ENCODE measurements at places on chromosomes 7 and 10. TPM values are rescaled to one million over a fixed set of nuclear protein-coding genes. Genes with fewer than 3 reads are reported as not detected.

GRCh38 chr7:112782498-112782897 is 7.7 kb downstream of the TMEM168 start:
- H3K27ac ChIP-seq: no peak overlapping the region
- no peaks in the 10 kb centered on the region for H3K27me3 ChIP-seq
- no peak for DNase-seq
- H3K4me1 ChIP-seq: peaks cover 9% of the 10 kb centered on the region
- H3K36me3 ChIP-seq: no peaks in the 10 kb centered on the region

GRCh38 chr10:88989824-88990383 is 694 bp upstream of the FAS start:
- H3K4me3 ChIP-seq: peak overlapping the region; percentile 92
- DNase-seq: no peak
- H3K4me1 ChIP-seq: peaks cover 17% of the 10 kb centered on the region
- H3K36me3 ChIP-seq: peaks cover 17% of the 10 kb centered on the region
- no peaks in the 10 kb centered on the region for H3K27me3 ChIP-seq

DNA sequence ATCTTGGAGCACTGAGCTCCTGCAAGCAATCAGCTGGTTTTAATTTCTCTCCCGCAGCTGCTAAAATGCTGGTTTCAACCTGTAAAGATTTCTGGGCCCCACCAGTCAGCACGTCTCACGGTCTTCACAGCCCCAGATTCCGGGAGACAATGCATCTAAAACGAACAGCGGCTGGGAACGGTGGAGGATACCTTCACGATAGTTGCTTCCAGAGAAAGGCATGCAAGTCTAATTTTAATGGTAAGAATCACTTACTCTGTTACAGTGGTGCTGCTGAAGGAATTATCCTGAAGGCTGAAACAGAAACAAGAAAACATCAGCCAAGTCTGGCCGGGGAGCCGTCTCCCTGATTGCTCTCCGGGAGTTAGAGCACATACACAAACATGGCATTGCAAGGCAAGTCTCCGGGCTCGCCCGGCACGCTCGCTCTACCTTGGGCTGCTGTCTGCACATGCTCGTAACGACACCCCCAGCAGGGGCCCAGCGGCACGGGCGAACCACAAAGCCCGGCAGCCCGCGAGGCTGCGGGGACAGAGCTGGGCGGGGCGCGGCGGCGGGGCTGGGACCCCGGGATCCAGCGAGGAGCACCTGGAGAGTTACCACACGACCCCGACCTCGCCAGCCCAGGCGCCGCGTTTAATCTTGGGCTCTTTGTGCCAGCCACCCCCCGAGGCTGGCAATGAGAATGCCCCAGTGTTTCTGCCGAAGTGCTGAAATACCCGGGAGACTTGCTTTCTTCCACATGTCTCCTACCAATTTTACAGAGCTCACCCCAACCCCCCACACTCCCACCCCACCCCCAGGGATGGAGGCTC is at the start of gene FAM13C:
Gene FAM13C, minus strand, starts transcription at position 406 of the 815 bp plus-strand sequence. Its CDS starts 89 bp downstream, at position 317.
- H3K27ac ChIP-seq: no peak within 1 kb of the TSS
- peak within 1 kb of the TSS; percentile 66 for H3K4me3 ChIP-seq
- DNase-seq: peak; percentile 73

GRCh38 chr7:10707519-10707918 is 266.2 kb upstream of the PHF14 start:
- H3K27me3 ChIP-seq: no peaks in the 10 kb centered on the region
- no peak for DNase-seq
- no peak overlapping the region for H3K27ac ChIP-seq
- H3K4me1 ChIP-seq: peaks cover 9% of the 10 kb centered on the region
- H3K4me3 ChIP-seq: no peak overlapping the region

- no peak overlapping the region for H3K27ac ChIP-seq
- no peaks in the 10 kb centered on the region for H3K36me3 ChIP-seq
- H3K4me1 ChIP-seq: no peaks in the 10 kb centered on the region
- H3K4me3 ChIP-seq: no peak overlapping the region
- H3K27me3 ChIP-seq: peaks cover 30% of the 10 kb centered on the region
Observed at GRCh38 chr7:30196408-30196807, 61.6 kb downstream of the MTURN start.

- peaks cover 26% of the 10 kb centered on the region for H3K4me1 ChIP-seq
- no peaks in the 10 kb centered on the region for H3K27me3 ChIP-seq
- H3K27ac ChIP-seq: peak overlapping the region; percentile 15
Observed at GRCh38 chr10:58064714-58065528, 202.8 kb downstream of the IPMK start.

DNA sequence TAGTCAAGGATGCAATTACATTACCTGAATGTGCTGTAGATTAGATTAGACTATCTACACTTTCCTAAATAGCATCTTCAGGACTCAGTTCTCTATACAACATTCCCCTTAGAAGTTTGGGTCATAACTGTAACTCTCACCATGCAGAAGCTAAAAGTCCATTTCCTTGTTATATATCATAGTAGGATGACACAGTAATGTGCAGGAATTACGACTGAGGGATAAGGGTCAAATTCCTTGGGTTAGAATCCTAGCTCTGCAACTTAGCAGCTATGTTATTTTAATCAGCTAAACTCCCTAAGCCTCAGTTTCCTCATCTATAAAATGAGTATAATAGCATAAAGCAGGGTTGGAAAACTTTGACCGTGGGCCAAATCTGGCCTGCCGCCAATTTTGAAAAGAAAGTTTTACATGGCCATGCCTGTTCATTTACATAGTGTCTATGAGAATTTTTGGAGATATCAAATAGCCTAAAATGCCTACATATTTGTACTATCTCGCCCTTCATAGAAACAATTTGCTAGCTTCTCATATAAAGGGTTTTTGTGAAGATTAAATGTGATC is 14.8 kb downstream of the NRCAM start:
- no peaks in the 10 kb centered on the region for H3K27me3 ChIP-seq
- no peaks in the 10 kb centered on the region for H3K4me1 ChIP-seq
- H3K27ac ChIP-seq: no peak overlapping the region
- H3K4me3 ChIP-seq: no peak overlapping the region
- no peak for DNase-seq

DNA sequence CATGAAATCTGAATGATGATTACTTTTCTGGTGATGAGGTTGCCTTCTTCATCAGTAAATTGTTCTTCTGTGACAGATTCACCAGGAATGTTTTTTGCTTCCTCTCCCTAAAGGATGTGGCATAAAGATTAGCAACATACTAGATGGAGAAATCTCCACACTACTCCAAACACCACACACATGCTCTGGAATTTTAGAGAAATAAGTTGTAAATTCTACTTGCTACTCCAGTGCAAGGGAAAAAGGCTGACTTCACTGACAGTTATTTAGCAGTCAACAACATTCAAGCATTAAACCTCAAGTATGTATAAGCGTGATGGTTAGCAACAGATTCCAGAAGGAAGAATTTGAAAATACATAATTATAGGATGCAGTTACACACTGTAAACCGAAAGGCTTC is 137.9 kb upstream of the CCDC6 start:
- H3K4me1 ChIP-seq: peaks cover 24% of the 10 kb centered on the region
- no peak overlapping the region for H3K4me3 ChIP-seq
- H3K27ac ChIP-seq: no peak overlapping the region
- H3K36me3 ChIP-seq: peaks cover 5% of the 10 kb centered on the region

- no peak for DNase-seq
- H3K4me1 ChIP-seq: no peaks in the 10 kb centered on the region
- H3K4me3 ChIP-seq: no peak overlapping the region
- no peak overlapping the region for H3K27ac ChIP-seq
- no peaks in the 10 kb centered on the region for H3K36me3 ChIP-seq
- peaks cover 84% of the 10 kb centered on the region for H3K27me3 ChIP-seq
Observed at GRCh38 chr7:45147858-45148652, 9.5 kb upstream of the RAMP3 start.

DNA sequence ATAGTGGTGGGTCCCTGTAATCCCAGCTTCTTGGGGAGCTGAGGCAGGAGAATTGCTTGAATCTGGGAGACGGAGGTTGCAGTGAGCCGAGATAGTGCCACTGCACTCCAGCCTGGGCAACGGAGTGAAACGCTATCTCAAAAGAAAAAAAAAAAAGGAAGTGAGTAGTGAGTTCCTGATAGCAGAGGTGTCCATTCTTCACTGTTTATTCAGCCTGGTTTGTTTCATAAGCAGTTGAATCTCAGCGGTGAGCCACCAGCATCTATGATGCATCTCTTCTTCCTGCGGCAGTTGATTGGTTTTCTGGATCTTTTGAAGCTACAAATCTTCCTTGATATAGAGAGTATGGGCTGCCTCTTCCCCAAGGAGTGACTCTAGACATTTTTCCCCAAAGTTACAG is 316.1 kb upstream of the MTPN start:
- no peak overlapping the region for H3K27ac ChIP-seq
- H3K27me3 ChIP-seq: no peaks in the 10 kb centered on the region
- H3K36me3 ChIP-seq: no peaks in the 10 kb centered on the region
- DNase-seq: no peak

DNA sequence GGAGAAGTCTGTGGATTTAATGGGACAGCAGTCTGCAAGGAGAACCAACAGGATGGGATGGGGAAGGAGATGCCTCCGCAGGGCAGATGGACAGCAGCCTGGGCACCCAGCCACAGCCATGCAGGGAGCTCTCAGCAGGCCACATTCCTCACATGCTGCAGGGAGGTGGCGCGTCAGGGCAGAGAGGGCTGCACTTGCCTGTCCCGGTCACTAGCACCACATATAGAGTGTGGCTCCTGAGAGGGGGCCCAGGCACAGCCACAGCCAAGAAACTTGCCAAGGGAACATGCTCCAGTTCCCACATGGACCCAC is 86.8 kb upstream of the ZMIZ1 start:
- peaks cover 16% of the 10 kb centered on the region for H3K4me1 ChIP-seq
- H3K27ac ChIP-seq: no peak overlapping the region
- H3K4me3 ChIP-seq: no peak overlapping the region
- no peak for DNase-seq
- peaks cover 8% of the 10 kb centered on the region for H3K36me3 ChIP-seq

DNA sequence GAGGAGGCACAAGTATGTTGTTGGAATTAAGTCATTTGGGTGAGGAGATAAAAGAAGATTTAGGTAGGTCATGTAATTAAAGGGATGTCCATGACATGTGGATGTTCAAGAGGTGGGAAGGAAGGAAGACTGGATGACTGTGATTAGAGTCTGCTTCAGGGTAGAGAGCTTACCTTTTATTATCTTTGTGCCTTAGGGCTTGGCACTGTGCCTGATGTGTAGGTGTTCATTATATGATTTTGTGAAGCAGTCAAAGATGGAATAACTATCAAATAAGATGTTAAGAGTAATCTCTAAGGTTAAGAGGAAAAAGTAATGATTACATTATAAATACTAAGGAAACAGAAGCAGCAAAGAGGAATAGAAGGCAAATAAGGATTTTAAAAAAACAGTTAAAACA is 97.8 kb downstream of the CDK14 start:
- H3K36me3 ChIP-seq: no peaks in the 10 kb centered on the region
- no peak overlapping the region for H3K27ac ChIP-seq
- H3K27me3 ChIP-seq: no peaks in the 10 kb centered on the region
- no peak for DNase-seq
- H3K4me3 ChIP-seq: no peak overlapping the region
- H3K4me1 ChIP-seq: peaks cover 8% of the 10 kb centered on the region

- no peak overlapping the region for H3K27ac ChIP-seq
- no peaks in the 10 kb centered on the region for H3K4me1 ChIP-seq
- H3K36me3 ChIP-seq: no peaks in the 10 kb centered on the region
- H3K4me3 ChIP-seq: no peak overlapping the region
- H3K27me3 ChIP-seq: no peaks in the 10 kb centered on the region
- no peak for DNase-seq
Observed at GRCh38 chr7:77954773-77955555, 156.4 kb downstream of the PHTF2 start.

GRCh38 chr10:108249940-108250339 is 1085.4 kb upstream of the SORCS1 start:
- no peaks in the 10 kb centered on the region for H3K4me1 ChIP-seq
- DNase-seq: no peak
- H3K27me3 ChIP-seq: no peaks in the 10 kb centered on the region
- H3K4me3 ChIP-seq: no peak overlapping the region

GRCh38 chr10:69223028-69223342 is 2.9 kb downstream of the HKDC1 start:
- H3K27me3 ChIP-seq: no peaks in the 10 kb centered on the region
- H3K27ac ChIP-seq: peak overlapping the region; percentile 92
- no peak for DNase-seq
- H3K36me3 ChIP-seq: peaks cover 90% of the 10 kb centered on the region

GRCh38 chr10:58477122-58477521 is 35.5 kb upstream of the BICC1 start:
- no peaks in the 10 kb centered on the region for H3K36me3 ChIP-seq
- H3K27ac ChIP-seq: no peak overlapping the region
- no peak for DNase-seq
- peaks cover 14% of the 10 kb centered on the region for H3K4me1 ChIP-seq
- H3K4me3 ChIP-seq: no peak overlapping the region

DNA sequence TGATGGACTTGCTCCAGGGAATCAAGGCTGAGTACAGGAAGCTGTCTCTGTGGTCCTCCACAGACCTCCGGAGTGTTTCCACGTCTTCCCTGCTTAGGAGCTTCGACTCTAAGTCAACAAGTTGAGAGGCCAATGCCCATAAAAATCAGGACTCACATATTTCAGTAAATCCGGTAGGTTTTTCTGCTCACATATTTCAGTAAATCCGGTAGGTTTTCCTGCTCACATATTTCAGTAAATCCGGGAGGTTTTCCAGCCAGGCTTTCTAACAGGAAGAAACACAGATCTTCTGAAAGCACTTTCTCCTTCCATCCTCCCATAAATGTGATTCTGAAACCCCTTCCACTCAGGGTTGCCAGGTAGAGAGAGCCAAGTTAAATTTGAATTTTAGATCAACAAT is 340.1 kb upstream of the SHH start:
- no peaks in the 10 kb centered on the region for H3K27me3 ChIP-seq
- peaks cover 9% of the 10 kb centered on the region for H3K36me3 ChIP-seq
- H3K27ac ChIP-seq: peak overlapping the region; percentile 46
- no peak overlapping the region for H3K4me3 ChIP-seq
- peaks cover 47% of the 10 kb centered on the region for H3K4me1 ChIP-seq

GRCh38 chr10:125023255-125023654 is 81.3 kb downstream of the ZRANB1 start:
- no peaks in the 10 kb centered on the region for H3K4me1 ChIP-seq
- peaks cover 23% of the 10 kb centered on the region for H3K36me3 ChIP-seq
- no peak overlapping the region for H3K27ac ChIP-seq
- no peak for DNase-seq

HOXA3 gene
- 20.9 TPM for total RNA-seq

OR6V1 gene
- total RNA-seq: not detected

GCC1 gene
- total RNA-seq: 22.0 TPM

C10orf53 gene
- not detected for total RNA-seq

PLPP4 gene
- total RNA-seq: not detected

WNT16 gene
- not detected for total RNA-seq

SYCE1 gene
- not detected for total RNA-seq

DKK1 gene
- 122 TPM for total RNA-seq

CHST15 gene
- 18.3 TPM for total RNA-seq
